ENCODE measurements at places on chromosomes 5 and 9.

GRCh38 chr5:107367480-107367879 is 303.3 kb downstream of the EFNA5 start:
- no peak for DNase-seq

DNA sequence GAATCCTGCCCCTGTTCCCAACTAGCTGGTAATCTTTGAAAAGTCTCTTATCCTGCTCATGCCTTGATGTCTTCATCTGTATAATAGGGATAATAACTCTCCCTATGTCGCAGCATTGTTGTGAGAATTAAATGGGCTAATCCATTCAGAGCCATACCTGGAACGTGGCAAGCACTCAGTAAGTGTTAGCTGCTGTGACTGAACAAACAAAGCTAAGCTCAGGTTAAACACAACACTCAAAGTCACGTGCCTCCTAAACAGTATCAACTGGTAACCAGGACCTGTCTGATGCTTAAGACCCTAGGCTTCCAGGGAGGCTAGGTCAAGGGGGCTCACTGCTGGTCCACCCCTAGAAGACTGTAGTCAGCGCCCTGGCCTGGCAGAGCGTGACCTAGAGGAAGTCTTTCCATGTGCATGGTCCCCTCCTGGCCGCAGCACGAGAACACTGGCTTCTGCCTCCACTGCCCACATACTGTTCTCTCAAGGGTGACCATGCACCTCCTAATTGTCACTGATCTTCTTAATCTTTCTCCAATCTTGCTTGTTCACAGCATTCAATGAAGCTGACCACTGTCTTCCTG is 211.1 kb downstream of the TTLL11 start:
- no peak for DNase-seq

- DNase-seq: no peak
Measured at GRCh38 chr5:149264439-149265067, 7.1 kb upstream of the AFAP1L1 start.

DNA sequence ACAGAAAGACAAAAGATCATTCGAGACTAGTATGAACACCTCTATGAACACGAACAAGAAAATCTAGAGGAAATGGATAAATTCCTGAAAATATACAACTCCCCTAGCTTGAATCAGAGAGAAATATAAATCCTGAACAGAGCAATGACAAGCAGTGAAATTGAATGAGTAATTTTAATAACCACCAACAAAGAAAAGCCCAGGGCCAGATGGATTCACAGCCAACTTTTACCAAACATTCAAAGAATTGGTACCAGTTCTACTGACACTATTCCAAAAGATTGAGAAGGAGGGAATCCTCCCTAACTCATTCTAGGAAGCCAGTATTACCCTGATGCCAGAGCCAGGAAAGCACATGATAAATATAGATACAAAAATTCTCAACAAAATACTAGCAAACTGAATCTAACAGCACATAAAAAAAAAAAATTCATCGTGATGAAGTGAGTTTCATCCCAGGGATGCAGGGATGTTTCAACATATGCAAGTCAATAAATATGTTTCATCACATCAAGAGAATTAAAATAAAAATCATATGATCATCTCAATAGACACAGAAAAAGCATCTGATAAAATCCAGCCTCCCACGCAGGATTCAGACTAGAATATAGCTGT is 25.2 kb upstream of the PTGER4 start:
- no peak for DNase-seq

DNA sequence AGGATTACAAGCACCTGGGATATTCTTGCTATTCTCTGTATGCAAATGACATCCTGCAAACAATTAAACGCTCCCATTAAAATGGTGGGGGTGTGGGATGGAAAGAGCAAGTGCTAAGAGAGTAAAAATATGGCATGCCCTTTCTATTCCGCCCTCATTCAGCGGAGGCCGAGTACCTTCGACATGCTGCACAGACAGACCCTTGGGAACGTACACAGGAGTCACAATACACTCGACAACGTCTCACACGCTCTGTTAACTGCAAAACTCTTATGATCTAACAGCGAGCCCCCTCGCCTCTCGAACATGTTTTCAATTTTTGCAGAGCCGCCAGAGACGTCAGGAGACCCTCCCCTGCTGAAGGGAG is 322.2 kb downstream of the CEMIP2 start:
- DNase-seq: no peak

DNA sequence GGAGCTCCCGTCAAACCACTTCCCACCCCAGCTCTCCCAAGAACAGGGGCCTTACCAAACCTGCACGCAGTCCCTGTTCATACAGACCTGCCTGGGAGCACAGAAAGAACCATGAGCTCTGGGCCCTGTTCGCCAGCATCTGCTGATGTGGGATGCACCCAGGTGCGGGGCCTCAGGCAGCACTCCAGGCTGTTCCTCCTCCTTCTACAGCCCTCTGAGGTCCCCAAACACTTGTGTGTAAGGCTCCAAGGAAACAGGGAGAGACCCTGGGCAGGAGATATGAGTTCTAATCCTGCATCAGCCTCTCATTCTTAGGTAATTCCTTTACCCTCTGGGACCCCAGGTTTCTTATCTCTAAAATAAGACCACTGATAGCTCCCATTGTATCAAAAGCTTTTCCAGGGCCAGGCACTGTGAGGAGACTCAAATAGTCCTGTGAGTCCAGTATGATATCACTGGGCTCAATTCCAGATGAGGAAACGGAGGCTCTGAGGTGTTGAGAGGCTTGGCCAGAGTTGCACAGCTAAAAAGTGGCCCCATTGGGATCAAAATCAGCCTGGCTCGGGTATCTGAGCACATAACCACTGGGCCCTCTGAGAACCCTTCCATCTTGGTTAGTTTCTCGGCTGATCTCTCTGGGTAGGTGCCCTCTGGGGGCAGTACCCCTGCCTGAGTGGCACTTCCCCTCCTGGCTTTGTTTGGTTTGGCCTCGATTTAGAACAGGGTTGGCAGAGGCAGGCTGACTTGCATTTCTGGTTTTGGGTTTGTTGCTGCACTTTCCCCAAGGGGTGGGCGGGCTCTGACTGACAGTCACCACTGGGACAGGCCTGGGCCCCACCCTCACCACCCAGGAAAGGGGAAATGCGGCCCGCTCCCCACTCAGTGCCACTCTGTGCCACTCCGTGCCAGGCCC is 116.8 kb downstream of the RGS3 start:
- DNase-seq: no peak

- no peak for DNase-seq
Measured at GRCh38 chr5:31194468-31194813, 955 bp downstream of the CDH6 start.

DNA sequence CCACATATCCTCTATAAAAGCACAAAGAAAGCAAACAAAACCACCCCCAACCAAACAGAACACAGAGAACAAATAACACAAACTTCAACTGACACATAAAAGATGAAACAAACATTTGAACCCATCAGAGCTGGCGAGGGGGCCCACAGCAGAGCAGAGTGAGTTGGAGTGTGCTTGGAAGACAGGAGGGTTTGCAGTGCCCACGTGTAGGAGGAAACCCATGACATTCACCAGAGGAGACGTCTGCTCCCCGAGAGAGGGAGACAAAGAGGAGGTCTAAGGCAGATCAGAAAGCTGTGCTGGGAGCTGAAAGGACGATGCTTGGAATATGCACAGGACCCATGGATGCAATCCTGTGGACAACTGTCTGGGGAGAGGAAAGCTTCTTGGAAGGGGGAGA is 27.0 kb downstream of the MRPL36 start:
- DNase-seq: no peak

DNA sequence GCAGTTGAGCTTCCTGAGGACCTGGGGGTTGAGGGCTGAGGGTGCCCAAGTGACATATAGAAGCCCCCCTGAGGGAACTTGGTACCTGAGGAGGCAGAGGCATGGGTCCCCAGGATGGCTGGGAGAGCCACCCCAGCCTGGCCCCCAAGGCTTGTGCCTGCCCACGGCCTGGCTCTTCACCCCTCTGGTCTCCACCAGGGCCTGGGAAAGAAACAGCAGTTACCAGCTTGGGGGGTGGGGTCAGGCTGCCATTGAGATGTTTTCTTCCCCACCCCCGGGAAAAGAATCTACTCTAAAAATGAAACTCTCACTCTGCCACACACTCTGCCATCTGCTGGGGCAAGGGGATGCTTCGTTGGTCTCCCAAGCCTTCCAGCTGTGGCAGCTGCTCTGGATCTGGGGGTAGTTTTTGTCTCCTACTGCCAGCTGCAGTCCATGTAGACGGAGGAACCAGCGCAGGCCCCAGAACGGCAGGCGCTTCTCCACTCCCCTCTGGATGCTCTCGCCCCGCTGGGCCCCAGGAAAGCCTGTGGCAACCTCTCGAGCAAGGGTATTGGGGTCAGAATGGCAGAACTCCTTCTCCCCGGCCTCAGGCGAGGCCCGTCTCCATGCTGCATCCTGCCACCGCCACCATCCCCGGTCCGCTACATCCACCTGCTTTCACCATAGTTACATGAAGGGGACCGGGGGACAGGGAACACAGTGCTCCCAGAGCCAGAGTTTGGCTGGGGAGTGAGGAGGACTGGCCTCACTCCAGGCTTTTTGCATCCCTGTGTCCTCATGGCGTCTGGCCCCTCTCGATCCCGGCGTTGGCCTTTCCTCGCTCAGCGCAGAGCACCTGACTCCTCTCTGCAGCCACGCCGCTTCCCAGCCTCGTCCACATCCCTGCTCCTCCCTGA is 123.5 kb downstream of the DAB2IP start:
- DNase-seq: no peak

GRCh38 chr5:103690676-103691075 is 128.1 kb upstream of the NUDT12 start:
- DNase-seq: no peak

DNA sequence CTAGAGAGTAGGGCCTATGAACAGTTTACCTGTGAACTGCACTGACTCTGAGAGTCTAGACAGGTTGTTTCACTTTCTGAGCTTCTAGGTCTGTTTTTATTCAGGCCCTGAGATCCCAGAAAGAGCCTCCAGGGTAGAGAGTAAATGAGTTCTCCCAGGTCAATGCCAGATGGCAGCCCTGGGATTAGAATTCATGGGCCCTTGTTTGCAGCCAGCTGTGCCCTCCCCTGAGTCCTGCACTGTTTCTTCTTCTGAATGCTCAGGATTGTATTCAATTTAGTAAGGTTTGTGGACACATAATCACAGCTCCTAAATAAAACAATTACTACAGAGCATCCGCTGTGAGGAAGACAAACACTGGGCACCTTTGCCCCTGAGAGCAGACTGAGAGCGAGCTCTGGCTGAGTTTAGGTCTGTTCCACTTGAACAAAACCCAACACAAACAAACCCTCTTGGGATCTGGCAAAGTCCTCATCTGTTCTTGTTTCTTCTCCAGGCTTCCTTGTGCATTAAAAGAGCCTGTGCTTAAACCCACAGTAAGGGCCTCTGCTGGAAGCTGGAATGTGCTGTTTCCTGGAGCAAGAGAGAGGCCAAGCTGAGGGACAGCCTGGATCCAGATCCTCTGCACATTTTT is 29.9 kb downstream of the FAM219A start:
- no peak for DNase-seq

DNA sequence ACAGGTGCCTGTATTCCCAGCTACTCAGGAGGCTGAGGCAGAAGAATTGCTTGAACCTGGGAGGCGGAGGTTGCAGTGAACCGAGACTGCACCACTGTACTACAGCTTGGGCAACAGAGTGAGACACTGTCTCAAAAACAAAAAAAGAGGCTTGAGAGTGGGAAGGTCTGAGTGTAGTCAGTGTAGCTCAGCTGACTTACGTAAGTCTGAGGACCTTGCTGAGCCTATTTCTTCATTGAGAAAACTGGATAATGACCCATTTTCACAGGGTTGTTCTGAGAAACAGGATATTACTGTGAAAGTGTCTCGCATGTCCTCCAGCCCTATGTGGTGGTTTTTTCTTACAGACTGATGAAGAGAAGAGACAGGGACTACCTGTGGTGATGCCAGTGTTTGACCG is 66.7 kb downstream of the WDR41 start:
- no peak for DNase-seq

- peak; percentile 11 for DNase-seq
Measured at GRCh38 chr5:113922343-113922742, 408.8 kb downstream of the YTHDC2 start.

DNA sequence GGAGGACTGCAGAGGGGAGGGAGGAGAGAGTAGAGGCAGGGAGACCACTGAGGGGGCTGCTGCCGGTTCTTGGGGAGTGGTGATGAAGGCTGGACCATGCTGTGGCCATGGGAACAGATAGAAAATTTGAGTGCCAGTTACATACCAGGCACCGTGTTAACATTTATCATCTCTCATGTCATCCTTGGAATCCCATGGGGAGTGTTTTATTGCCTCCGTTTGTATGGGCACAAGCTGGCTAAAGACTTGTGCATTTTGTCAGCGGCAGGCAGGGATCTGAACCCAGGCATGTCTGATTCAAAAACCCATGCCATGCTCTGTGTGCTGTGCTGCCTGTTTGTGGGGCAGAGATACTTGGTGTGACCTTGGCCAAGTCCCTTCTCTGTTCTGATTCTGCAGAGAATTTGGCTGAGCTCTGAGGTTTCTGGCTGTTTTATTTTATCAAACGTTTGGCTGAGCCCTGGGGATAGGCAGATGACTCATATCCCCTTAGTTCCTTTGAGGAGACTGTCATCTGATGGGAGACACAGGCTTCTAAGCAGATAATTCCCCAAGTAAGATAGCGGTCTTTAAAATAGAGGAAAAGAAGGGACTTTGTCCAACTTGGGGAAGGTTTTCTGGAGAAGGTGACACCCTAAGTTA is 22.2 kb downstream of the COL27A1 start:
- peak; percentile 59 for DNase-seq

DNA sequence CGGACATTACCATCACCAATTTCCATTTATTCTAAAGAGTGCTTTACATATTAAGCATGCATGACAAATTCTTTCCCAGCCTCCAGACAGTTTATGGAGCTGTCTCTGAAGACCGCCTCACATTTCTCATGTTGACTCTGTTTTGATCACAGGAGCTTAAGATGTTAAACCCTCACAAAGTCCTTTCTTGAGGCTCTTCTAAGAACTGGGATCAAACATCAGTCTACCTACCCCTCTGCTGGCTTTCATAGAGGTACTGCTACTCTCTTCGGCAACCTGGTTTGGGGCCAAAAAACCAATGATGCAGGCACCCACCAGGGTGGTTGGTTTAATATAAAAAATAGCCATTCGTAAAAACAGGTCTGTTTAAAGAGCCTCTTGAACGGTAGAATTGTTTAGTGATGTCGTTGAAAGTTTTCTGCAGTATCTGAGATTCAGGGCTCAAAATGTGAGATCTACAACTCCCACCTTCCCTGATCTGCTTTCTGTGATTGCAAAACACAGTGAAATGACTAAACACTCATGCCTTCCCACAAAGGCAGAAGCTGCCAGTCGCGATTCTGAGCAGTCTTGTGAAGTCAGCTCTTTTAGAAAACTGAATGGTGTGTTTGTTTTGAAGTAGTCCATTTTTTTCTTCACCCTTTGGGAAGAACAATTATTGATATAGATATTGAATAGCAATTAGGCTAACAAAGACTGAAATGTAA is 3.5 kb downstream of the RXFP3 start:
- no peak for DNase-seq

DNA sequence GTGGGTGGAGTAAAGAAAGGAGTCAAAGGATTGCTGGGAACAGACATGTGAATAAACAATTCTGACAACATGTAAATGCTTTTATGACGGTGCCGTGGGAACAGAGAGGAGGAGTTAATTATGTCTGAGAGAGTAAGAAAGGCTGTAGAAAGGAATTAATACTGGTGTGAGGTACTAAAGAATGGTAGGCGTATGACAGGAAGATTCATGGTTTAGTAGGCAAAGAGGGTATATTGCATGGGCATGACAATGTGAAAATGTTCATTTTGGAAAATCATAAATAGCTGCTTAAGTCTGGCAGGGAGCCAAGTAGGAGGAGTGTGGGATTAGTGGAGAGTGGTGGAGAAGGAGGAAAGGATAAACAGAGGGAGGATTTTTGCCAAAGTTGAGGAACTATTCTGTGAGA is 19.7 kb downstream of the NAA35 start:
- no peak for DNase-seq

- no peak for DNase-seq
Measured at GRCh38 chr9:16828340-16829281, 41.9 kb downstream of the BNC2 start.

All from foreskin keratinocyte (primary cell).